ENCODE measurements at places on chromosomes 13 and 19.

DNA sequence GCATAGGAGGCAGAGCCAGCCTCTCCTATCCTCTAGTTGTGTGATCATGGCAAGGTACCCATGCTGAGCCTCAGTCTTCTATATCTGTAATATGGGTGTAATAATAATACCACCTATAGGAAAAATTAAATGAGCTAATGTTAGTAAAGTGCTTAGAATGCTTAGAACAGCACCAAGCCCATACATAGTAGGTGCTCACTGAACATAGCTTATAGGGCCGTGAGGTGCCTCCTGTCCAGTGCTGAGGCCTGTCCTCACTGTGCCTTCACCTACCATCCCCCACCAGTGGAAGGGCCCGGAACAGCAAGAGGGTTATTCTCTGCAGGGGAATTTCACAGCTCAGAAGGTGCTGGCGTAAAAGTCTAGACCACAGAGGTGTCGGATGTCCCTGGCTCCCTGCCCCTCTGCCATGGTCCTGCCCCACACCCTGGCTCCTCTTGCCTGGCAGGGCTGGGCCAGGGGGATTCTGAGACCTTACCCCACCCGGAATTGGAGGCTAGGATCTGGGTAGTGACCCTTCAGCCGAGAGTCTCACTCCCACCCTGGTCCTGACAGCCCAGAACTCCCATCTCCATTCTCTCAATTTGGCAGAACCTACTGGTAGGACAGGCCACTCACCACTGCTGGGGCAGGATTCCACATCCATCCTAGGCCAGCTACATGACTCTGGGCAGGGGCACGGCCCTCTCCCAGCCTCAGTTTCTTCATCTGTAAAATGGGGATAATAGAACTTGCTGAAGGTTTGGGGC, 2.2 kb upstream of the SCN1B start:
- no peak for DNase-seq

DNA sequence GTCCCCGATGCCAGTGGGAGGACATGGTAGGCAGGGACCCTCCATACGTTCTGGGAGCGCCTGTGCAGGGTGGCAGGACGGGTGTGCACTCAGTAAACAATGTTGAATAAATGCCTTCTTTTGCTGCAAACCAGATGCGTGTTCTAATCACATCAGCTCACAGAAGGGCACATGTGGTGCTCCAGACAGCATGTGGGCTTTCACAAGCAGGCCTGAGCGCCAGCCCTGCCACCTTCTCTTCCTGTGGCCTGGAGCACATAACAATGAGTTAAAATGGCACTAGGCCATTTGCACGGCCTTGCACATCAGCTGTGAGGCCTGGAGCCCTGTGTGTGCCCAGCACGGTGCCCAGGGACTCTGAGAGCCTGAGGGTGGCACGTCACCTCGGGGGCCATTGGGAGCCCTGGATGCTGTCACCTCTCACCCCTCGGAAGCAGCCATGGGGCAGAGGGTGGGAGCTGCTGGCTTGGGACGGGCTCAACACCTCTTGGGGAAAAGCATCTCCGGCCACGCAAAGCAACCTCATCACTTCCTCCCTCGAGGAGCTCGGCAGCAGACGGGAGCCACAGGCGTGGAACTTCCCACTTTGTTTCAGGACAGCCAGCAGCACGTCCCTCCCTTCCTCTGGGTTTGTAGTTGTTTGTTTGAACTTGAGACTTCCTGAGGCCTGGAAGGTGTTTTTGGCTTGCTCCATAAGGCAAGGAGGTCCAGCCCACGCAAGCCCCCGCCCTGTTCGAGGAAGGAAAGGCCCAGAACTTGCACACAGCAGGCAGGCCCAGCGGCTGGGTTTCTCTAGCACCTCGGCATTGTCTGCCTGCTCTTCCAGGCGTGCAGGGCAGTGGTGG, 9.8 kb downstream of the MCF2L start:
- no peak for DNase-seq

DNA sequence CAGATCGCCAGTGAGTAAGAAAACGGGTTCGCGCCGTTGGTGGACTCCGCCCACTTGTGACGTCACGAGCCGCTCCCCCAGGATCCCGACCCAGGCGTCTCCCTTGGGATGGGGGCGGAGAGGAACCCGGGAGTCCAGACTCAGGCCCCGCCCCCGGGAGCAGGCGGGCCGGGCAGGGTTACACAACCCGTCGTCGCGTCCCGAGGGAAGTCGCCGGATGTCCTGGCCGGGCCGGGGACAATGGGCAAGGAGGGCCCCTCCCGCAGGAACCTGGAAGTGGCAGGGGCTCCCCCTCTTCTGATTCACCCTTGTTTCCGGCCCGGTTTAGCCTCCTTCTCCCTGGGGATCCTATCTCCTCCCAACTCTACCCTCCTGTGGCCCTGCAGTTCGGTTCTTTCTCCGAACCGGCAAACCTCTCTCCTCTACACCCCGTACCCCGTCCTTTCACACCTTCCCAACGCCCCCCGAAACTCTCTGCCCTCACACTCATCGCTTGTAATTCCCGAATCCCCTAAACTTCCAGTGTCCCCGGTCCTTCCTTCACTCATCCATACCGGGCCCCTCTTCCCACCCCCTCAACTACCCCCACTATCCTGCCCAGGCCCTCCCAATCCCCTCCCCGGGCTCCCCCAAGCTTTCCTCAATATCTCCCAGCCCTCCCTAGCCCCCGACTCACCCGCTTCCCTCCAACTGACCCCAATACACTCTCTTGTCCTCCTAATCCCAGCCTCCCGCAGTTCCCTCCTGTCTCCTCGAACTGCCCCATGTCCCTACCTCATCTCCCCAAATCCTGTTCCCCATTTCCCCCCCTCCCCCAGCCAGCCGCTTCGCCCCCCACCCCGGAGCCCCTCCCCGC, 20.0 kb upstream of the ERCC1 start:
- peak; percentile 95 for DNase-seq

DNA sequence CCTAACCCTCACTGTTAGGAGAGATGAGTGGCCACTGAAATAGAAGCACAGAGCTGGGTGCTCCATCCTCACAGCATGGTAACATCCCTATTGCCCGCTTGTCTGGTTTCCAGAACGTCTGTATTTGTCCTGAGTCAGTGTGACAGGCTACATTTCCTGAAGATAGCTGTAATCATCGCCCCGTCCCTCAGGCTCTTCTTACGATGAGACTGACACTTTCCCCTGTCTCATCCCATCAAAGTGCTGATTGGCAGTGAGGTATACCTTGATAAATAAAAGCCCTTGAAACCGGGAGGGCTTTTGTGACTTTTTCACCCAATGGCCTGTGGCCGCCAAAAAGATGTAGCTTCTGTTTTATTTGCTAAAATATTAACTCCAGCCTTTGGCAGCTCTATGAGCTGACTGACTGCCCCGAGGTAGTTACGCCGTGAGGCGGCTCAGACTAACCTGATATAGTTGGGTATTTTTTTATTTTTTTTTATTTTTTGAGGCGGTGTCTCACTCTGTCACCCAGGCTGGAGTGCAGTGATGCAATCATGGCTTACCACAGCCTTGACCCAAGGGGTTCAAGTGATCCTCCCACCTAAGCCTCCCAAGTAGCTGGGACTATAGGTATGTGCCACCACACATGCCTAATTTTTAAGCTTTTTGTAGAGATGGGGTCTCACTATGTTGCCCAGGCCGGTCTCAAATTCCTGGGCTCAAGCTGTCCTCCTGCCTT, 5.7 kb upstream of the LRRC4B start:
- no peak for DNase-seq

DNA sequence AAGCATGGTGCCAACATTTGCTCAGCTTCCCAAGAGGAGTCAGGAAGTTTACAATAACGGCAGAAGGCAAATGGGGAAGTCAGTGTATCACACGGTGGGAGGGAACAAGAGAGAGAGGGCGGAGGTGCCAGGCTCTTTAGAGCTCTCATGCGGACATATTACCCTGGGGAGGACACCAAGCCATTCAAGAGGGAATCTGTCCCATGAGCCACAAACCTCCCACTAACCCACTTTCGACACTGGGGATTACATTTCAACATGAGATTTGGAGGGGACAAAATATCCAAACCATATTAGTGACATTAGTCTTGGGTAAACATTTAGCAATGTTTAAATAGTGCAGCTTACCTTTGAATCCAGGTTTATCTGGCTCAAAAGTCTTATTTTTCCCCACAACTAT, 69.9 kb downstream of the SLAIN1 start:
- no peak for DNase-seq

- no peak for DNase-seq
Observed at GRCh38 chr13:94999871-95000270, 287.5 kb upstream of the SOX21 start.

- no peak for DNase-seq
Observed at GRCh38 chr13:110813646-110814624, 100.4 kb downstream of the ING1 start.

GRCh38 chr19:39497996-39498797, 550 bp upstream of the DLL3 start:
- peak; percentile 38 for DNase-seq

GRCh38 chr13:36352350-36352749, 6.2 kb upstream of the SPART start:
- no peak for DNase-seq

- DNase-seq, result no peak
Observed at GRCh38 chr13:45696610-45697226, 5.4 kb upstream of the CBY2 start.

Data from urothelium cell line (cell line).